ENCODE measurements at places on chromosomes 1 and 21. TPM values are rescaled to one million over a fixed set of nuclear protein-coding genes. Genes with fewer than 3 reads are reported as not detected.

ZBTB21 gene
- 24.2 TPM for total RNA-seq

ADORA1 gene
- total RNA-seq = not detected

DNA sequence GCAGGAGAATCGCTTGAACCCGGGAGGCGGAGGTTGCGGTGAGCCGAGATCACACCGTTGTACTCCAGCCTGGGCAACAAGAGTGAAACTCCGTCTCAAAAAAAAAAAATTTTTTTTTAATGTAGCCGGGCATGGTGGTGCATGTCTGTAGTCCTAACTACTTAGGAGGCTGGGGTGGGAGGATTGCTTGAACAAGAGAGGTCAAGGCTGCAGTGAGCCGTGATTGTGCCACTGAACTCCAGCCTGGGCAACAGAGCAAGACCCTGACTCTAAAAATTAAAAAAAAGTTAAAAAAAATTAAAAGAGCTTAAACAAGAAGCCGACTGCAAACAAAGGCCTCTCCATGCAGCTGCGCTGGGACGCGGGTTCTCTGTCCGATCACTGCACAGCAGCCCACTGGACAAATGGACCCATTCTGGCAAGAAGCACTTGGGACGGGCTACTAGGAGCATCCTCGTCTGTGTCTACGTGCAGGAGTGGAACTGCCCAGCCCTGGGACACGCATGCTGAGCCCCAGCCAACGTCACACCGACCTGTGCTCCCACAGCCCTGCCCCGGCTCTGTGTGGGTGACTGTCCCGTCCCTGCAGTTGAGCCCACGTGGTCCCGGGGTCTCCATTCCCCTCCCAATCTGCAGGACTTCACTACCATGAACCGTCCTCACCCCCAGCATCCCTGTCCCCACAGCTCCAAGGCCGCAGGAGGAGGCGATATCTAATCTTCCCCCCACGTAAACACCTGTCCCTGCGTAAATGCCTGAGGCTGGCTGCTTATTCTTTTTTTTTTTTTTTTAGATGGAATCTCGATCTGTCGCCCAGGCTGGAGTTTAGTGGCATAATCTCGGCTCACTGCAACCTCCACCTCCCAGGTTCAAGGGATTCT is 12.3 kb downstream of the SLC35E2B start:
- DNase-seq = no peak

DNA sequence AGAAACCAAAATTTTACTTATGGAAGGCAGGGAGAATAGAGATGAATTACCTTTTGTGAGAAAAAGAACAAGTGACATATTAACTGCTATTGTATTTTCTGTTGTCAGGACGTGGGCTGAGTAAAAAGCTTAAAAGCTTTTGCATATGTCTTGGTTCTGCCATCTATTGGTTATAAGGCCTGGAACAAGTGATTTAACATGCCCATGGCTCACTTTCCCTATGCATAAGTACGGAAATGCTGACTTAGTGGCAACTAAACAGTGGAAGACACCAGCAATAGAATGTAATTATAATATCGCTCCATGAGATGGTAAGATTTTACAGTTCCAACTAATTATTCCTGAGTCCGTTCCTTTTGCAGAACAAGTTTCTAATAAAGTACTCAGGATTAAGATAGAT is 6.7 kb upstream of the CTSS start:
- DNase-seq = no peak

GRCh38 chr1:153680120-153680403 is 1.6 kb downstream of the NPR1 start:
- DNase-seq = no peak

DNA sequence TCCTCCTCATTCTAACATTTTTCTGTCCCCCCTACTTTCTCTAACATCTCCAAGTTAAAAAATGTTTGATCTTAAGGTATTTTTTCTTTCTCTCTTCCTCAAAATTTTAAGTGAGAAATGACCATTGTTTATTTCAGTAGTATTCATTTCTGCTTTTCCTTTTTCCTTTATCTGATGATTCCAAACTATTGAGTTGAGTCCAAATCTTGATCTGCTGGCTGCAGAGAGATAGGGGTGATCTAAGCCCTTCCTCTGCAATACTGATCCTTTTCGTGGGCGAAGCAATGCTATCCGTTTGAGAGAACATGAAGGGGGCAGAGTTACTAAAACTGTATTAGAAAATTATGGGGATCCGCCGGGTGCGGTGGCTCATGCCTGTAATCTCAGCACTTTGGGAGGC is 516 bp upstream of the NMNAT2 start:
- no peak for DNase-seq

GRCh38 chr21:16900685-16901084 is 612.2 kb upstream of the CXADR start:
- no peak for DNase-seq

DNA sequence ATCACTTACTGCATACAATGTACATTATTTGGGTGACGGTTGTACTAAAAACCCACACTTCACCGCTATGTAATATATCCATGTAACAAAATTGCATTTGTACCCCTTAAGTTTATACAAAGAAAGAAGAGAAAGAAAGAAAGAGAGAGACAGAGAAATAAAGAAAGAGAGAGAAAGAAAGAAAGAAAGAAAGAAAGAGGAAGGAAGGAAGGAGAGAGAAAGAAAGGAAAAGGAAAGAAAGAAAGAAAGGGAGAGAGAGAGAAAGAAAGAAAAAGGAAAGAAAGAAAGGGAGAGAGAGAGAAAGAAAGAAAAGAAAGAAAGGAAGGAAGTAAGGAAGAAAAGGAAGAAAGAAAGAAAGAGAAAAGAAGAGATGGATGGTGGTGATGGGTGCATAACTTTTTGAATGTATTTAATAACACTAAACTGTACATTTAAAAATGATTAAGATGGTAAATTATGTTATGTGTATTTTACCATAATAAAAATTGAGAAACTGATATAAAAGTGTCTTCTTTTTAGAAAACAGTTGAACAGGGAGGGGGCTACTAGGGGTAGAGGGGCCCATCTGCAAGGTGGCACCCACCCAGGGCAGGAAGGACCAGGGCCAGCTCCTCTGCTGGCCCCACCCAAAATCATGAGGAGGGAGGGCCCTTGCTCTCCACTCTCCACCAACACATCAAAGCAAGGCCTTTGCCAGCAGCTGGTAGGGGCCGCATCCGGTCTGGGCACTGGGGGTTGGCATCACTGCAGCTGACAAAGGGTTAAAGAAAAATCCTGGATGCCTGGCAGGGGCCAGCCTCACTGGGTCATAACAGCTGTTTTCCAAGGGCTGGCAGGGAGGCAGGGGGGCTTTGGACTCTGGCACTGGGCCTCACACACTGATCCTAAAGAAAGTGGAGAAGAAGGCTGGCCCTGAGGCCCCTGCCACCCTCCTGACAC is 153.9 kb upstream of the EDN2 start:
- no peak for DNase-seq

- no peak for DNase-seq
Observed at GRCh38 chr1:194176212-194176611, 989.8 kb upstream of the B3GALT2 start.

- no peak for DNase-seq
Observed at GRCh38 chr1:52502789-52503188, 50.1 kb downstream of the TUT4 start.

DNA sequence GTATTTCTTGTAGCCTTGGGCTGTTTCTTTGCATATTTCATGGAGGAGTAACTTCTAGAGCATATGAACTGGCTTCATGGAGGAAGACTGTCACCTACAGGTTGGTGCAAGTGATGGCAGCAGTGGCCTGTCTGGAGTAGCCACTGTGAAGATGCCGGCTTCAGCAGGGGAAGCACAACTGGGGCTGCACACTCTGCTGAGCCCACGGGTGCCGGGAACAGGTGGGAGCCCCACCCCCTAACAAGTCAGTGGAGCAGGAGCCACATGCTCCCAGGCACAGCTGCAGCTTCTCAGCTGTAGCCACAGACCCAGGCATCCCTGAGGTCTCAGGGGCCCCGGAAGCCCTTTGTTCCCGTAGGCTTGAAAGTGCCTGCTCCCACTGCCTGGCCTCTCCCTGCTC is 43.2 kb upstream of the C1orf185 start:
- DNase-seq = no peak

- no peak for DNase-seq
Observed at GRCh38 chr1:155175281-155175926, 1.8 kb downstream of the TRIM46 start.

Measured in activated B cell treated with CpG ODN at 0.5 μM for 24 hours (primary cell).